ENCODE measurements at places on chromosomes 7 and 10. TPM values are rescaled to one million over a fixed set of nuclear protein-coding genes. Genes with fewer than 3 reads are reported as not detected.

Gene PLAC9
- total RNA-seq = 5.6 TPM

Gene C10orf62
- total RNA-seq = not detected

Gene STAM
- 23.3 TPM for total RNA-seq

Gene HYCC1
- 12.6 TPM for total RNA-seq

Gene GRM3
- total RNA-seq = not detected

Gene TACC2
- total RNA-seq = 261 TPM

Gene FEZF1
- not detected for total RNA-seq

Gene COBL
- total RNA-seq = 70.1 TPM

Gene FAM237B
- not detected for total RNA-seq

Gene CLDN3
- total RNA-seq = 4.6 TPM
